ENCODE measurements at places on chromosomes 2 and 18.

DNA sequence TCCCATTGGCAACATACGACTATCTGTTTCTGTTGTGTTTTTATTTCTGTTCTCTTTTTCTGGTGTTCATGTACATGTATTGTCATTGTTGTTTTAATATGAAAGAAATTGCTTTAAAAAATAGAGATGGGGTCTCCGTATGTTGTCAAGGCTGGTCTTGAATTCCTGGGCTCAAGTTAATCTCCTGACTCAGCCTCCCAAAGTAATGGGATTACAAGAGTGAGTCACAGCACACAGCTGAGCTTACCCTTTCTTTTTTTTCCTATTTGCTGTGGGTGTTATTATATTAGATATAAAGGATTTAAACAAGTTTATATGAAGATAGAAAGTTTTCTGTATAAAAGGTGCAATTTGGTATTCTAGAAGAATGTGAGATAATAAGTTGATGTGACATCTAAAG, 554.6 kb downstream of the DSC3 start:
- DNase-seq: no peak

GRCh38 chr2:158936978-158937377, 31.5 kb upstream of the TANC1 start:
- no peak for DNase-seq

- DNase-seq: peak; percentile 1
Observed at GRCh38 chr18:1663879-1664705, 759.4 kb downstream of the ADCYAP1 start.

GRCh38 chr2:10048501-10049171, 5.3 kb downstream of the KLF11 start:
- DNase-seq: no peak

DNA sequence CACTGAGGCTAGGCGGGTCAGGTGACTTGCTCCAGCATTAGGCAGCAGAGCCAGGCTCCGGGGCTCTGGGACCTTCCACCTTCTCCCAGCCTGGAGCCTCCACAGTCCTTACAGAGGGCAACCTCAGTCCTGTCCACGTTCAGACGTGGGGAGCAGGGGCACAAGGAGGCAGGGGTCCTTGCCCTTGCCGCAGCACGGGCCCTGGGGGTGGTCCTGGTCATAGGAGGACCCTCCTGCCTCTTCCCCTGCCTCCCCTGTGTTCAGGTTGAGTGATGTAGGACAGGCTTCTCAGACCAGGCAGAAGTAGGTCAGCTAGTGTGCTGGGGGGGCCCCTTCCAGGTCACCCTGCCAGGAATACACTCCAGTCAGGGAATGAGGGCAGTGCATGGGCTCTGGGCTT, 5.4 kb upstream of the ARHGEF4 start:
- DNase-seq: no peak

GRCh38 chr2:181949047-181949446, 36.6 kb upstream of the PPP1R1C start:
- DNase-seq: no peak

- DNase-seq: no peak
Observed at GRCh38 chr2:64837116-64837731, 152.0 kb upstream of the SLC1A4 start.

- DNase-seq: peak; percentile 1
Observed at GRCh38 chr2:198374375-198375082, 570.1 kb downstream of the PLCL1 start.

- DNase-seq: no peak
Observed at GRCh38 chr2:67955748-67956603, 106.8 kb downstream of the C1D start.

GRCh38 chr2:241859436-241860183, 916 bp upstream of the PDCD1 start:
- DNase-seq: peak; percentile 79

- DNase-seq: peak; percentile 9
Observed at GRCh38 chr2:16625759-16626158, 39.9 kb downstream of the CYRIA start.

GRCh38 chr2:66675591-66675990, 240.7 kb downstream of the MEIS1 start:
- no peak for DNase-seq
